ENCODE measurements at places on chromosomes 5 and 9. TPM values are rescaled to one million over a fixed set of nuclear protein-coding genes. Genes with fewer than 3 reads are reported as not detected.

- no peak for DNase-seq
Observed at GRCh38 chr9:74935008-74935407, 17.7 kb downstream of the C9orf40 start.

DNA sequence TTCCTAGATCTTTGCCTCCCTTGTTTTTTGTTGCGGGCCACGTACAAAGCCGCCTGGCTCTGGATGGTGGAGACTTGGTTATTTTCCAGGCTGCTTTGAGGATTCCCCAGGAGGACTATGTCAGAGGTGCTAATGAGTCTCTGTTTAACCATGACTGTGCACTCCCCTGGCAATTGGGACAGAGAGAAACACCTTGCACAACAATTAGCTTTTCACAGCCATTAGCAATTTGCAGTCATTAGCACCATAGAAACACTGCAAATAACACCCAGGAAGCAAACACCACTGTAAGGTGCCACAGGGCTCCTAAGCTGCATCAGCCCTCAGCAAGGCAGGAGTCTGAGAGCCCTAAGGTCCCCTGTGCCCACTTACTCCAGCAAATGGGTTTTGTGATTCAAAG is 201.0 kb upstream of the VLDLR start:
- no peak for DNase-seq

DNA sequence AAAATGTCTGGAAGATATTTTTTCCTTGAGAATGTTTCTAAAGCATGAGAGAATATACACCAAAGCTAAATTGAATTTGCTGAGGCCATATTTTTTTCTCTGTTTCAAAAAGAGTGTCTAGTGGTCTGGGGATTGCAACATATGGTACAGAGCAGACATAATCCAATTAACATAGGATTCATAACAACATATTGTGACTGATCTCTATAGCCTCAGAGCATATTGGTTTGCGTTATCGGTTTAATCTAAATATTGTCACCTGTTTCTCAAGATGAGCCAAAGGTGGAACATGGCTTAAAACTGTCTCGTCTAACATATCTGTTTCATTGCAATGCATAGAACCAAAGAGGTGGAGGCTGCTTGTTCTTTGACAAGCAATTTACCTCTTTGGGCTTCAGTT is 3.9 kb downstream of the PPP3R2 start:
- DNase-seq, result no peak

DNA sequence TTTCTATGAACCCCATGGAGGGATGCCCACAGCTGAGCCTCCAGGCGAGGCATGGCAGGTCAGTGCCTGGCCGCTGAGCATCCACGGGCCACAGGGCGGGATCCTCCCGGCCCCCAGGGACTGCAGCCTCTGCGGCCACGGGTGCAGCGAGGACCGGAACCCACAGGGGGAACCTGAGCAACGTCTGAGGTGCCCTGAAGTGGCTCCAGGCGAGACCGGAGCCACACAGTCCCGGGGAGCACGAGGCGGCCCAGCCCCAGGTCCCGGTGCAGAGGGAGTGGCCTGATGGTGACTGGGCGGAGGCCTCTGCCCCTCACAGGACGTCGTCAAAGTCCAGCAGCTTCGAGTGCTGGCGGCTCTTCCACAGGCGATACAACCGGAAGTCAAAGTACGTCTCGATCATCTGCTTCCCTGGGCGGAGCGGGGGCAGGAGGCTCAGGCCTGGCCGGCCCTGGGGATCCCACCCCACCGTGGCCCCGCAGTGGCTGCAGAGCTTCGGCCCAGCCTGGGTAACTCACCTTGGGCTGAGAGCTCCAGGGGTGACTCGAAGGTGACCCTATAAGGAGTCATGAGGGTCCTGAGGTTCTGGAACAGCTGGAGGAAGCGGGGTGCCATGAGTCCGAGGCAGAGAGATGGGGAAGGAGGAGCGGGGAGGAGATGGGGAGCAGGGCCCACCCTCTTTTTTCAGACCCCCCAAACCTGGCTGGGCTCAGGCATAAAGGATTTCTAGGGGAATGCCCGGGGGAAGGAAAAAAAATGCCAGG is 8.1 kb upstream of the ENTPD8 start:
- no peak for DNase-seq

Gene ELOVL7
- 16.4 TPM for total RNA-seq

All from Caco-2 (cell line).